H54 (cell line): ENCODE measurements at places on chromosomes 12 and 14.

- DNase-seq: no peak
Observed at GRCh38 chr12:74781991-74782485, 244.4 kb downstream of the ATXN7L3B start.

GRCh38 chr12:89490922-89491321, 33.7 kb downstream of the GALNT4 start:
- DNase-seq: no peak

DNA sequence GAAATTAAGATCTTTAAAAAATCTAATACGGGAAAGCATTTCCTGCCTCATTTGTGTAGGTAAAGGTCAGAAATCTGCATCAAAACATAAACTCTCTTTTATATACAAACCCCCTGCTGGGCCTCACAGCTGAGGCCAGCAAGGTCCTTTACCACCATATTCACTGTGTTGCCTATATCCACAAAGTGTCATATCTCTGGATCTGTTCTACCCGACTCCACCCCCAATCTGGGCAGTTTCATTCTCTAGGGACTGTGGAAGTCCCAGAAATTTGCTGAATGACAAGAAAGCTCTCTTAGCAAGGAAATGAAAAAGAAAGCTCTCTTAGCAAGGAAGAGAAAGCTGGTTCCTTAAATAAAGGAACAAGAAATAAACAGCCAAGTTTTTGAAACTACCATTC, 301.7 kb downstream of the KCNH5 start:
- no peak for DNase-seq

DNA sequence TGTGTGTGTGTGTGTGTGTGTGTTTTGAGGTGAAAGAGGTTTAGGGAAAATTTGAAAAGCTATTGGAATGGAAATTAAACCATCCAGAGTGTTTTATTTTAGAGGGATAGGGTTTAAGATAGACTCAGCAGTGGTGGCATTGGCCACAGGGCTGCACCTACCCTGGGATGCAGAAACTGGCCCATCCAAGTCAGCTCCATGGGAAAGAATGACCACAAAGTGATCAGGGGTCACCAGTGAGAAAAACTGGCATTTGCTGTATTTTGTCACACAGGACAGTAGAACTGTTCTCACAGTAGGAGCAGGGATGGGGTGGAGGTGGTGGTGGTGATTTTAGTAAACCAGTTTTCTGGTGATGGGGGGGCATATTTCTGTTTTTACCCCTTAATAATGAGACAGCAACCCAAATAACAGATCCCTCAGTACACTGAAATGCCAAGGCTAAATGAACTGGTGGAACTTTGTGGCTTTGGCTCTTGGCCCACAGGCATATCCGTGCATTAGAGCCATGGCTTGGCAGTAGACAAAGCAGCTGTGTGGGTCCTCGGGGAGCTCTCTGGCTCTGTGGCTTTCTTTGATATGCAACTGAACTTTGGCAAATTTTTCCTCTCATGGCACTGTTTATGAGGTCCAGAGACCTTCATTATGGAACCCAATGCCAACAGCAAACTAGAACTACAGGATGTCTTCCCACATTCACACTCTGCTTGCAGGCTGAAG, 348.3 kb downstream of the ZFP36L1 start:
- DNase-seq: no peak

DNA sequence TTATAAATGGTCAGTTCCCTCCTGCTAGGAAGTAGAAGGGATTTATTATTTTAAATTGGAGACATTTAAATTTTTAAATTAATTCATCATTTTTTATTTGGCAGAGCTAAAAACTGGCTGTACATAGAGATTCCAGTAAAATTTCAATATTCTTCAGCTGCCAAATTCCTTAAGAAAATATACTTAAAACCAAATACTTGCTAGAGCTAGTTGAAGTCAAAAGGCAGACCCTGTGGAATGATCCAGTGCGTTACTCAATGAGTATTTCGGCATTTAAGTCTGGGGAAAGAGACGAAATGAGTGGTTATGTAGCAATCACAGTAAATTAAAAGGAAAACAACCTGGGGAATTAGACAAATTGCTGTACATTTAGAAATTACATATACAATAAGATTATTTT, 1104.7 kb downstream of the SLC6A15 start:
- DNase-seq: no peak

- DNase-seq: no peak
Observed at GRCh38 chr12:106049546-106049945, 89.2 kb downstream of the NUAK1 start.

- no peak for DNase-seq
Observed at GRCh38 chr12:97701901-97702300, 239.3 kb downstream of the RMST start.

DNA sequence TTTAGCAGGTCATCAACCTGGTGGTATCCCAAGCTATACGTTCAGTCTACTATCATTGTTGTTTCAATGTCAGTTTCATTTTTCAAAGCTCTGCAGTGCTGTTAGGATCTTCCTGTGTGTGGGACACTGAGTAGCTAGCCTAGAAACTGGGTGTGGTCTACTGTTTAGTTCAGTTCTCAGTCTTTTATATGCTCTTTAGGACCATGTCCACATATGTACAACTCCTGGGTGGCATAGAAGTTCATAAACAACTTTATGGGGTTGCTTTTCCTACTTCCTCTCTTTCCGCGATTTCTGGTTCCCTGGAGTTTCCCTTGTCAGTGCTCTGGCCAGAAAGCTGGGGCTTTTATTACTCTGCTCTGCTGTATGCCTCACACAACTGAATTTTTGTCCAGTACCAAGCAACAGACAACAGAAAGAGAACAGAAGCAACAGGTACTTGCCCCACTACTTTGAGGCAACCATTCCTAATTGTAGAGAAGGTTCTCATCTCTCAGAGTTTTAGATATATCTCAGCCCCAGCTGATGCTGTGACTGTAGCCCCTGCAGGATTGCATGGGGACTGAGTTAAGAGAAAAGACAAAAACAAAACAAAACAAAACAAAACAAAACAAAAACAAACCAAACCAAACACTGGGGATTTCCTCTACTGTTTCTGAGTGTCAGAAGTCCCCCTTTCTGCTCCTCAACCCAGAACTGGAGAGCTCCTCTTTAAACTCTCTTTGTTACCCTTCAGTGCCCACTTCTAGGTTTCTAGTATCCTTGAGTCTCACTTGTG, 30.3 kb downstream of the MIS18BP1 start:
- DNase-seq: no peak

- DNase-seq: no peak
Observed at GRCh38 chr12:104704224-104704779, 247.6 kb downstream of the CHST11 start.

GRCh38 chr12:29516431-29516875, 19.0 kb upstream of the OVCH1 start:
- DNase-seq: no peak

GRCh38 chr12:128911861-128912260, 58.6 kb downstream of the GLT1D1 start:
- DNase-seq: no peak

GRCh38 chr12:55823419-55823818, 5.6 kb downstream of the ORMDL2 start:
- DNase-seq: no peak

DNA sequence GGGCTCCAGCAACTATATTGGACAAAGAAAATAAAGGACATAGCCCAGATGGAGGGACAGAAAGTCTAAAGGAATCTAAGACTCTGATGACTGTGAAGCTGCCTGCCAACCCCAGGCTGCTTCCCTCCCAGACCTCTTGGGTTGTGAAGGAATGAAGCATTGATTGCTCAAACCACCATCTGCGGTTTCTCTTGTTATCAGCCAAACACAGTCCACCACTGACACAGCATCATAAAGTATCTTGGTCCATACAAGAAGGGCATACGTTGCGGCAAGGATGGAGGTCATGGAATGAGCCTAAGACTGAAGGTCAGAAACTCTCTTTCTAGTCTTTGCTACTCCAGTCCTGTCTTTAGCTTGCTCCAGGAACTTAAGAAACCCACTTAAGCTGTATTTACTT, 58.5 kb upstream of the PLXNC1 start:
- no peak for DNase-seq

- no peak for DNase-seq
Observed at GRCh38 chr14:57869617-57870016, 3.7 kb upstream of the SLC35F4 start.

GRCh38 chr12:22765421-22766130, 140.6 kb downstream of the ETNK1 start:
- no peak for DNase-seq

- no peak for DNase-seq
Observed at GRCh38 chr12:87861791-87862190, 167.4 kb downstream of the C12orf50 start.

DNA sequence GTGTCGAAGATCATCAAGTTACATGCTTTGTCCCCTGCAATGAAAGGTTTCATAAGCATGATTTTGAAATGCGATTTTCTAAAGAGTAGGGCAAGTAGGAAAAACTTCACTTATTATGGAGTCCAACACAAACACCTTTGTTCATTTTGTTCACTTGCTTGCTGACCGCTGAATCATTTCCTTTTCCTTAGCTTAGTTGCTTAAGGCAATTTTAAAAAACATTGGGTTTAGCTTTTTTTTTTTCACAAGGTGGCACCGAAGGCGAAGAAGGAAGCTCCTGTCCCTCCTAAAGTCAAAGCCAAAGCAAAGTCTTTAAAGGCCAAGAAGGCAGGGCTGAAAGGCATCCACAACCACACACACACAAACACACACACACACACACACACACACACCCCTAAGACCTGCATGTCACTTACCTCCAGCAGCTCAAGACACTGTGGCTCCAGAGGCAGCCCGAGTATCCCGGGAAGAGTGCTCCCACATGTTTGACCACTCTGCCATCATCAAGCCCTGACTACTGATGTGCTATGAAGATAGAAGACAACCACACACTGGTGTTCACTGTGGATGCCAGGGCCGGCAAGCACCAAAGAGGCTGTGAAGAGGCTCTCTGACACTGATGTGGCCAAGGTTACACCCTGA, 11.4 kb downstream of the MANSC1 start:
- DNase-seq: no peak

- no peak for DNase-seq
Observed at GRCh38 chr12:120814903-120815429, 89.2 kb downstream of the SPPL3 start.

DNA sequence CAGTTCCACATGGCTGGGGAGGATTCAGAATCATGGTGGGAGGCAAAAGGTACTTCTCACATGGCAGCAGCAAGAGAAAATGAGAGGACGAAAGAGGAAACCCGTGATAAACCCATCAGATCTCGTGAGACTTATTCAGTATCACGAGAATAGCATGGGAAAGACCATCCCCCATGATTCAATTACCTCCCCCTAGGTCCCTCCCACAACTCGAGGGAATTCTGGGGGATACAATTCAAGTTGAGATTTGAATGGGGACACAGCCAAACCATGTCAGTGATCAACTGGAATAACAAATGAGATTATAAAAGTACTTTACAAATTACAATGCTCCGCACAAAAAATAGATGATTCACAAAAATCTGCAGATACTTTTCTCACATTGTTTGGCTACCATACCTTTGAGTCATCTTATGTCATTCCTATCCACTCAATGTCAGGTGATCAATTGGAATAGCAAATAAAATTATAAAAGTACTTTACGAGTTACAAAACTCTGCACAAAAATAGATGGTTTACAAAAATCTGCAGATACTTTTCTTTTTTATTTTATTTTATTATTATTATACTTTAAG, 338.9 kb downstream of the C12orf50 start:
- no peak for DNase-seq

- DNase-seq: no peak
Observed at GRCh38 chr12:65025136-65025535, 96.0 kb downstream of the WIF1 start.

GRCh38 chr14:95796788-95797187, 79.8 kb upstream of the TUNAR start:
- no peak for DNase-seq

DNA sequence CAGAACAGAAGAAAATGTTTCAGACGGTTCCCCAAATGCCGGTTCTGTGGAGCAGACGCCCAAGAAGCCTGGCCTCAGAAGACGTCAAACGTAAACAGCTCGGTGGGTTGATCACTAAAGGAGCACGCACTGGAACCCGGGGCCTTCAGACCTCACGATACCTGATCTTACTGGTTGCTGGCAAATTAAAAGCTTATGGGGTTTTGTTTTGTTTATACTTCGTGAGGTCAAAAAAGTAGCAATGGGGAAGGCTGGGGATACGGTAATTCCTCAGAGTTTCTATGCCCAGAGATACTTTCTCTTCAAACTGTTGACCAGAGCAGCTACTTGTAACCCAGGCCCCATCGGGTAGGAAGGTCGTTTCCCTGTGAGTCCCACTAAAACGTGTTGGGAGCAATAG, 1.7 kb downstream of the CDKN1B start:
- no peak for DNase-seq

GRCh38 chr12:38811814-38812356, 93.5 kb downstream of the CPNE8 start:
- DNase-seq: no peak

DNA sequence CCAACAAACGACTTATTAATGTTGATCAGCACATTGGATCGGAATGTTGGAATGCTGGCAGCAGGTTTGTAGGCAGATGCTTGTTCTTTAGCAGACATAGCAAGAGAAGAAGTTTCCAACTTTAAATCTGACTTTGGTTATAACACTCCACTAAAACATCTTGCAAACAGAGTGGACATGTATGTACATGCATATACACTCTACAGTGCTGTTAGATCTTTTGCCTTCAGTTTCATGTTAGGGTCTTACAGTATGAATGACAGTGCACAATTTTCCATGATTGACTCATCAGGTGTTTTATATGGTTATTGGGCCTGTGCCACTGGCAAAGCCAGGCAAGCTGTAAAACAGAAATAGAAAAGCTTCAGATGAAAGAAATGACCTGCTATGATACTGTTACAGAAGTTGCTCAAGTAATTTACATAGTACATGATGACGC, 14.3 kb upstream of the DHRS7 start:
- no peak for DNase-seq

GRCh38 chr12:44307506-44308168, 471.8 kb downstream of the TMEM117 start:
- DNase-seq: no peak

- no peak for DNase-seq
Observed at GRCh38 chr12:56988207-56988739, 18.1 kb downstream of the ZBTB39 start.

- no peak for DNase-seq
Observed at GRCh38 chr12:101010896-101011295, 199.1 kb downstream of the SLC5A8 start.

DNA sequence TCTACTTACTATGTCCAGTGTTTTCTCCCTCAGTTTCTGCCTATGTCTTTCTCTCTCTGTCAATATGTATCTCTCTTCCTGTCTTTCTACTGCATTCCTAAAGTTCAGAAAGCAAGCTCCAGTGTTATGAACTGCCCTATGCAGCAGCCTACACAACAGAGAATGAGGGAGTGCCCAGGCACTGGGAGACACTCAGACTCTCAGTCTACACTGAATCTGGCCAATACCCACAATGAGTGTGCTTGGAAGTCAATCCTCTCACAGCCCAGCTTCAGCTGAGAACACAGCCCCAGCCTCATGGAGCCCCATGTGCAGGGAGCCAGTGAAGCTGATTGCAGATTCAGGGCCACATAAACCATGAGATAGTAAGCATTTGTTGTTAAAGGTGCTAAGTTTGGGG, 128.7 kb downstream of the ALG10 start:
- DNase-seq: no peak

DNA sequence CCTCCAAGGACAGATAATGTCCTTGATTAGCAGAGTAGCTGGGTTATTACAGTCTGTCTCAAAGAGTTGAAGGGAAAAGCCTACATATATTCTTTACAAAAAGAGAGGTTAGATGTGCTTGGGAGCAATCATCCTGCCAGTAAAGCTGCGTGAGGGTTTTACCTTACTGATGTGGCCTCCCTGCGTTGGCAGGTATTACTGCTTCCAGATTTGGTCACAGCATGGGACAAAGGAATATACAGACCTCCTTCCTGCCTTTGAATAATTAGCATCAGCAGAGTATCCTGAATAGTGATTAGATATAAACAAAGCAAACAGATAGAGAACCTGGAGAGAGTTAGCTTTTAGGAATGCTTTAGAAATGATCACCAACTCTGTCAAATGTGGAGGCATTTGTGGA, 69.6 kb downstream of the TMTC2 start:
- DNase-seq: no peak
